Activated naive CD4-positive, alpha-beta T cell treated with anti-CD3 and anti-CD28 coated beads, Interleukin-2, amount 50 U/mL, for 72 hours (primary cell): ENCODE measurements at places on chromosomes 12 and 14.

- no peak for DNase-seq
Observed at GRCh38 chr12:52225752-52226151, 7.3 kb upstream of the KRT7 start.

- DNase-seq, result no peak
Observed at GRCh38 chr14:44461811-44462210, 45.3 kb downstream of the FSCB start.

GRCh38 chr12:111457071-111457470 lies 51.3 kb downstream of the SH2B3 start:
- DNase-seq, result no peak

GRCh38 chr12:10554756-10555481 lies 49.2 kb downstream of the EIF2S3B start:
- DNase-seq, result no peak

DNA sequence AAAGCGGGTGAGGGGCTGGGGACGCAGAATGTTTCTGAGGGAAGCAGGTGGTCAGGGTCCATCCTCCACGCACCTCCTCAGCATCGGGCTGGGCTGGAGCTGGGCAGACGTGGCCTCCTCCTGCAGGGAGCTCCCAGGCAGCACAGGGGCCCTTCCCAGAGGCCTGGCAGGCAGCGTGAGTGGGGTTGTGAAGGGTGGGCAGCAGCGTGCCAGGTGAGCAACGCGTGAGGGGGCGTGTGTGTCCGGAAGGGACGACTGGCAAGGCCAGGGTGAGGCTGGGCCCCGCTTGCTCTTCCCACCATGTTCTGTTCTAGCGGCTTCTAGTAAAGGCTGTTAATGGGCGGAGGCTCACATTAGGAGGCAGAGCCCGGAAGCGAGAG lies 17.1 kb downstream of the ANKRD9 start:
- no peak for DNase-seq

DNA sequence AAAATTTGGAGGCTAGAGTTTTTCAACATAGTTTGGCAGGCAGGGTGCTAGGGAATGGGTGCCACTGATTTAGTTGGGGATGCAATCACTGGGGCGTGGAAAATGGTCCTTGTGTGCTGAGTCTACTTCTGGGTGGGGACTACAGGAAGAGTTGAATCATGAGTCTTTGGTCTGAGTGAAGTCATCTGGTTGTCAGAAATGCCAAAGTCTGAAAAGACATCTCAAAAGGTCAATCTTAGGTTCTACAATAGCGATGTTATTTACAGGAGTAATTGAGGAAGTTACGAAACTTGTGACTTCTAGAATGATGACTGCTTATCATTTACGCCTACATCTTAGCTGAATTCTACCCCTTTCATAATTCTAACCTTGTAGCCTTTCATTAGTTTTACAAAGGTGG lies 209.1 kb downstream of the NUBPL start:
- no peak for DNase-seq

- DNase-seq, result no peak
Observed at GRCh38 chr14:36856095-36856878, 194.6 kb downstream of the PAX9 start.

DNA sequence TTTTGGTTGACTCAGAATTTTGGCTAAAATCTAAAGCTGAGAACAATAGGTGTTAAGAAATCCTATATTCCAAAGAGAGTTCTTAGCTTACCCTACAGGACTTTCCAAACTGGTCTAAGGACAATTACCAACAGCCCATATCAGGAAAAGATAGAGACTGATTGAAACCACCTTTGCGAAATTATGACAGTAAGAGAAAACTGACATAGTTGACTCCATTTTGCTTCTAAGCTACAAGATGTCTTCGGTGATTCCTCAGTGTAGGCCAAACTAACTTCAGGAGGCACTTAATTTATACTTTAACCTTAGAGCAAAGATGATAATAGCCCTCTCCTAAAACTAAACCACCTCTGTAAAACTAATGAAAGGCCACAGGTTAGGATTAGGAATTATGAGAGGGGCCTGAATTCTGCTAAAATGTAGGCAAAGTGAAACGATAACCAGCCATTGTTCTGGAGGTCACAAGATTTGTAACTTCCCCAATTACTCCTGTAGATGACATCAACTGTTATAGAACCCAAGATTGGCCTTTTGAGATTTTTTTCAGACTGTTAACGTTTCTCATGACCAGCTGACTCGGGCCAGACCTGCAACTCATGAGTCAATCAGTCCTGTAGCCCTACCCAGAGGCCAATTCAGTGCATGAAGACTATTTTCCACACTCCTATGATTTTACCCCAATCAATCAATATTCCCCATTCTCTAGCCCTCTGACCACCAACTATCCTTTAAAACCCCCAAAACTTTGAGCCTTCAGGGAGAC lies 43.0 kb downstream of the KLRG1 start:
- DNase-seq, result no peak

DNA sequence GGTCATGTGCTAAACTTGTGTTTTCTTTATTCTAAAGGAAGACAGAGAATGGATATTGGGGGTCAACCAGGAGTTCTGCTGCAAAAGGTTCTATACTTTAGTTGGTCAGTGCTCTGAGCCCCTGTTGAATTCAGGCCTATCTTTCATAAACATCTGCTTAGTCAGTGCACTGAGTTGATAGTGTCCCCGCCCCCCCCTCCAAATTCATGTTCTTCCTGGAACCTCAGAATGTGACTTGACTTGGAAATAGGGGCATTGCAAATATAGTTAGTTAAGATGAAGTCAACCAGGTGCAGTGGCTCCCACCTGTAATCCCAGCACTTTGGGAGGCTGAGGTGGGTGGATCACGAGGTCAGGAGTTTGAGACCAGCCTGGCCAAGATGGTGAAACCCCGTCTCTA lies 23.3 kb downstream of the CHST11 start:
- no peak for DNase-seq

DNA sequence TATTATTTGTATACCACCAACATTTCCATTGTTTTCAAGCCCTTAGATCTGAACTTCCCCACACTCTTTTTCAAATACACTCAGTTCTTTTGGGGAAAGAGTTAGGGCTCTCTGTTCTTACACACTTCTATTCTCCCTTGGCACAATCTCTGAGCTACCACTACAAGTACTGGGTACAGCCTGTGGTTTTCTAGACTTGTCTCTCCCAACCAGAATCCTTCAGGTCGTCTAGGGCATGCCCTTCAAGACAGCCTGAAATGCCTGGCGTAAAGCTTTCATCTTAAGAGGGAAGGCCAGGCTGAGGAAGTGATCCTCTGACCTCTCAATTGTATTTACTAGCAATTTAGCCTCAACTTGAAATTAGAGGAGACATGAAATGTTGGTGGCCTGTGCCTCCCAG lies 1442.0 kb downstream of the AACS start:
- DNase-seq, result no peak

DNA sequence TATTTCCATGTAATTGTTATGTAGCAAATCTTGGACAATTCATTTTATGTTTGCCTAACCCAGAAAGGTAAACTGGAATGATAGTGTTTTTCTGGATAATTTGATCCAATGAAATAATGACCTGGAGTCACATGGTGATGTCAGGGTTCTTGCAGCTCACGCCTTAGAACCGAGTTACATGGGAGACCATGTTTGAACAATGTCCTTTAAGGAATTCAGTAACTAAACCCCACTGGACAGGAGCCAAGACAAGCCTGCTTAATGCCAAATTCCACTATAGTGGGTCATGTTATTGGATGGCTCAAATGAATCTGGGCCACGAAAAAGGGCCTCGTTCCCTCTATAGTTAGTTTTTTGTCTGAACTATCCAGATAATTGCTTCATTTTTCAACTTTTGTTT lies 255.8 kb upstream of the HMGA2 start:
- DNase-seq, result no peak

GRCh38 chr14:85344847-85345570 lies 184.9 kb upstream of the FLRT2 start:
- DNase-seq, result no peak

DNA sequence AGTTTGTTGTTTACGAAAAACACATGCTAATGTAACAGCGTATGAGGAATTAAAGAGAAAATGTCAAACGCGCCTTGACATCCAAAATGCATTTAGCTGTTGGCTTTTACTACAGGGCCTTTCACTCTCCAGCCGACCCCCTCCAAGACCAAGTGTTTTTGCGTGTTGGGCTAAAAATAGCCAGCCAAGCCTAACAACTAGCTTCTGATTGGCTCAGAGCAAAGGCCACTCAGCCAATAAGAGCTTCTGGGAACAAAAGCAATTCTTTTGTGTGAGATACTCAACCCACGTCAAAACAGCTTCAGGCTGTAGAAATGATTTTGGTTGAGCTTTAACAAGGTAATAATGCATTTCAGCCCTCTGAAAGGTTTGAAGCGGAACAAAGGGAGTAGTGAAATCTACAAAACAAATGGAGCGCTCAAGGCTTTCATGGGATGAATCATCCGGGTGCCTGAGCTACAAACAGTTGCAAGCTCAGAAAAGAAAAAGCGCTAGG lies 198.7 kb upstream of the DCN start:
- DNase-seq, result peak; percentile 8

DNA sequence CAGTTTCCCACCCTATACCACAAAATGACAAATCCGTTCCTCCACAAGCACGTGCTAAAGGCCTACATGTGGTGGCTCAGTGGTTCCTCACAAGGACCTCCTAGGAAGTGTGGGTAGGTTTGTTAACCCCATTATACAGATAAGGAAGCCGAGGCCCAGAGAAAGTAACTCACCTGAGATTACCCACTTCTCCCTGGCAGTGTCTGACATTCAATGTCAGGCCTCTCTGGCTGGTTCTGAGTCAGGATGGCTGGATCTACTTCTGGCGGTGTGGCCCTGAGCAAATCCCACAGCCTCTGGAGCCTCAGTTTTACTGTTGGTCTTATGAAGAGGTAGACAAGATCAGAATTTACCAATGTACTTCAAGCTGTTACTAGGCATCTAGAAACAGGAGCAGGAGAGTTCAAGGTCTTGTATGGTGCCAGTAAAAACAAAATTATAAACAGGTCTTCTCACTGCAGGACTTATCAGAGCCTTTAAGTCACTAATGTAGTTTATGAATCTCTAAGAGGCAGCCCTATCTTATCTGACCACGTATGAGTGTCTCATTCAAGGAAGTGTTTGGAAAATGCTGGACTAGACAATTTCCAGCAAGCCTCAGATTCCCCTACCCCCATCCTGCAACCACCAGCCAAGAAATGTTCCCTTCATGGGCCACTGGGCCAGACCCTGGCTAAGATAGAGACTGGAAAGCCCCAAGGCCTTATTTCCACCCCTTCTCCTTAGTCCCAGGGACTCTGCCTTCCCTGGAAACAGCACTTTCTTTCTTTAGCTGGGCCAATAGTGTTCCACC lies 4.2 kb downstream of the HSPB8 start:
- no peak for DNase-seq

GRCh38 chr12:12224240-12224940 lies 42.5 kb downstream of the LRP6 start:
- DNase-seq, result no peak

DNA sequence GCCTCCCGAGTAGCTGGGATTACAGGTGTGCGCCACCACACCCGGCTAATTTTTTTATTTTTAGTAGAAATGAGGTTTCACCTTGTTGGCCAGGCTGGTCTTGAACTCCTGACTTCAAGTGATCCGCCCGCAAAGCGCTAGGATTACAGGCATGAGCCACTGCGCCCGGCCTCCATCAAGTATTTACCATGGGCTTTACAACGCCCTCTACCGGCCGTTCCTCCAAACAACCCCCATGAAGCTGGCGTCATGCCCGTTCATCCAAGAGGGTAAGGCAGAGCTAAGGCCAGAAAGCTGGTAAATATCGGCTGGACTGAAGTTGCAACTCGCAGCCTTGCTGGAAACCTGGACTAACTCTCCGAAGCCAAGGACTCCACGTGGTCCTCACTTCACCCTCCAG lies 41.6 kb downstream of the RNF34 start:
- DNase-seq, result no peak

DNA sequence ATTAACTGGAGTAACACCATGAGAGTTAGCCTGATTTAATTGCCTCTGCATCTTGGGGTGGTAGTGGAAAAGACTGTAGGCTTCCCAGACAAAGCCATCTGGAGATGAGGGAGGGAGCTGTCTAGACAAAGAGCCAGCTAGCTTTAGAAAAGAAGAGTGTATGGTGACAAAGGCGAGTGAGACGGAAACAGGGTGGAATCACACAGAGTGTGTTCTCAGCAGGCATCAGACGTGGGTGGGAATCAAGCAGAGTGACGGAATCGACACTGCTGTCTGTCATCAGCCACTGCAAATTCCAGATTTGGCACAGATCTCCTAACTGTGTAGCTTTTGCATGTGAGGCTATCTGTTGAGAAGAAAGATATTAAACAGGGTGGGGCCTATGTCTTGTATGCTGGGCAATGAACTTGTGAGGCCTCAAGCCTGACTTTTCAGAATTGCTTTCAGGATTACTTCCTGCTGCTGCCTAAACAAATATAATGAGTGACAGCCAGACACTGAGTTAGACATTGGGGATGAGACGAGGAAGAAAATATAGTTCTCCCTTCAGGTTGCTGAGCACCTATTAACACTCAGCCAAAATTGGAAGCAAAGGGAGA lies 236.5 kb upstream of the GRIP1 start:
- no peak for DNase-seq

- peak; percentile 71 for DNase-seq
Observed at GRCh38 chr12:104219908-104220404, 4.4 kb downstream of the TXNRD1 start.

GRCh38 chr12:118212606-118213005 lies 76.7 kb downstream of the PEBP1 start:
- no peak for DNase-seq

DNA sequence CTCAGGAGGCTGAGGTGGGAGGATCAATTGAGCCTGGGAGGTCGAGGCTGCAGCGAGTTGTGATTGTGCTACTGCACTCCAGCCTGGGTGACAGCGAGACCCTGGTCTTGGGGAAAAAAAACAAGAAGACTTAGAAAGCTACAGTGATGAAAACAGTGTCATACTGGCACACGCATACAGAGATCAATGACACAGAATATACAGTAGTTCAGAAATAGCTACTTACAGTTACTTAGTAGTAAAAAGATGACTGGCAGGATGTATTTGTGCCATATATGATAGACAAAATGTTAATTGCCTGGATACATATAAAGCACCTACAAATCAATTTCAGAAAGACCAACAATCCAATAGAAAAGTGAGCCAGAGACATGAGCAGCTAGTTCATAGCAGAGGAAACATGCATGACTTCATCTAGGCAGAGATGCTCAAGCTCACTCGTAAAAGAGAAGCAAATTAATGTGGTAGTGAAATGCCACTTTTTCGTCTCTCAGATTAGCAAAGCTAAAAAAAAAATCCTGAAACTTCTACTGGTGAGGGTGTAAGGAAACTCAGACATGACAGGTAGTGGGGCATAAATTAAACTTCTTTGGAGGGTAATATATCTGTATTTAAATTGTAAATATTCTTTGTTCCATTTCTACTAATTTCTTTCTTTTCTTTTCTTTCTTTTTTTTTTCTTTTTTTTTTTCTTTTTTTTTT lies 2.5 kb upstream of the ALDH2 start:
- no peak for DNase-seq

DNA sequence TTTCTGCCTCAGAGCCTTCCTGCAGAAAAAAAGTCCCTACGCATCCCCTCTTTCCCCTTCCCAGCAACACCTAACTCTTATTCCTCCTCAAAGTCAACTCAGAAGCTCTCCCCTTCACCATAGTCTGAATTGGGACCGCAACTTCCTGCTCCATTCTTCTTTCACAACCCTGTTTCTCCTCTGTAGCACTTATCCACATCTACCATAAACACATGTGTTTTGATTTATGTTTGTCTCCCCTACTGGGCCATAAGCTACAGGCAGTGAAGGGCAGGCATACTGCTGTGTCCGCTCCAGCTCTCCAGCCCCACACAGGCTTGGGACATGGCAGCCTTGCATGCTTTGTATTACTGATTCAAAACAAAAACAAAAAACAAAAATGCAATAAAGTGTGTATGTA lies 5.9 kb downstream of the SDR9C7 start:
- no peak for DNase-seq
